Stimulated activated CD8-positive, alpha-beta memory T cell treated with anti-CD3 and anti-CD28 coated beads, Interleukin-7, amount 100 ng/mL, for 24 hours (primary cell): ENCODE measurements at places on chromosomes 4 and X.

GRCh38 chr4:184402740-184403383, 71.5 kb downstream of the IRF2 start:
- DNase-seq, result no peak

GRCh38 chr4:72893354-72894066, 176.0 kb downstream of the COX18 start:
- no peak for DNase-seq

DNA sequence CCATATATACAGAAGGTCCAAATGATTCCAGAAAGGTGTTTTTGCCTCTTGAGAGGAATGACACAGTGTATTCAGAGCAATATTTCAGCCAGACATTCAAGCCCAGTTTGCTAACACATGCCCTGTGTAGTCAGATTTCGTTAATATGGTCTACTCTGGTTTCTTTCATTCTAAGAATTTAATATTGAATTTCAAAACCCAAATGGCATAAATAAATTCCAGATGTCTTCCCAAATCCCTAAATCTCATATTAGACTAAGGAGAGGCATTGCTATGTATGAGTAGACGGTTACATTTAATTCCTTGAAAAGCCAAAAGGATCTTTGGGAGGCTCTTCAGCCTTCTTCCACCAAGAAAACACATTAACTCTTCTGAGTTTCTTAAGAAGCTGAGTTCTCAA, 66.3 kb upstream of the C1QTNF7 start:
- no peak for DNase-seq

DNA sequence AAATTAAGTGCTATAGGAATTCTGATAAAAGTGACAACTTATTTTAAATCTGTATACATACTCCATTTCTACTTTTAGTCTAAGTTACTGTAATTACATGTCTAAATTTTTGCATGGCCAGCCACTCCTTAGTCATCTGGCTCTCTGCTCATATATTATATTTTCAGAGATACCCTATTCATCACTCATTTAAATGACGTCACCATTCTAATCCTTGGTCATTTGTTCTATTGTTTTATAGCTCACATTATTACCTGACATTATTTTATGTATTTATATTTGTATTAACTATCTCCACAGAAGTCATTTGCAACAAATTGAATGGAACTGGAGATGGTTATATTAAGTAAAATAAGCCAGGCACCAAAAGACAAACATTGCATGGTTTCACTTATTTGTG, 179.6 kb upstream of the CXorf51A start:
- no peak for DNase-seq

GRCh38 chr4:110682311-110682710, 59.4 kb upstream of the PITX2 start:
- DNase-seq, result no peak

DNA sequence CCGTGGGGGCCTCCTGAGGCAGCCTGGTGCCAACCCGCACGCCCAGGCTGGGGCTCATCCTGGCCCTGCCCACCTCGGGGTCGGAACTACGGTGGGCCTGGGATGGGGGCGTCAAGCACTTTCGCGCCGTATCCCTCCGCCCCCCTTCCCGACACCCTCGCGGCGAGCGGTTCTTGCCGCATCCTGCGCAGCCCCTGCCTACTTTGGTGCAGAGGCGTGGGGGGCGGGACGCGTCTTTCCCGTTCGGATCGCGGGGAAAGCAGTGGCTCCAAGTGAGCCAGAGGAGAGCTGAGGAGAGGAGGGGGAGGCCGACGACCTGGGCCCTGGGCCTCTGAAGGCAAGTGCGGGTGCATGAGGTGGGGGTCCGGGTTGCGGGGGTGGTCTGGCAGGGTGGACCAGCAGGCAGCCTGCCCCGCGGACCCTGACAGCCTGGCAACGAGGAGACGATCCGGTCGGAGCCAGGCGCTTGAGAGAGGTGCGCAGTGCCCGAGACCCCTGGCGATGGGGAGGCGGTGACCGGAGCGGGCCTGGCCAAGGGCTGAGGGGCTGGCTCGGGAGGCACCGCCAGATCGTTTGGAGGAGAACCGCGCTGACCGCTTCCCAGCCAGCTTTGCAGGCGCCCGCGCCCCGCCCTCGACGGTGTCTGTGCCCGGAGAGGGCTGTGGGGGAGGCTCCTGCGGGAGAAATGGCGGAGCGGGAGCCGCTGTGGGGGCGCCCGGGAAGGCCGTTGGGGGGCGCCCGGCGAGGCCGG, at the start of gene GPRASP2:
GPRASP2 (plus strand) TSS at position 233 of the 751 bp plus-strand sequence. CDS start 2,422 bp downstream, outside the sequence.
- no peak for DNase-seq
